Activated CD4-positive, alpha-beta T cell treated with anti-CD3 and anti-CD28 coated beads for 48 hours (primary cell): ENCODE measurements at places on chromosomes 6 and 20.
A peak's percentile ranks its signal among the peaks of the same experiment; 100 is the strongest.

- DNase-seq = no peak
Observed at GRCh38 chr20:64142590-64142989, 21.7 kb upstream of the MYT1 start.

- no peak for DNase-seq
Observed at GRCh38 chr20:10131732-10132345, 86.8 kb upstream of the SNAP25 start.

GRCh38 chr6:40177598-40177997 is 243.3 kb upstream of the MOCS1 start:
- DNase-seq = no peak

- DNase-seq = no peak
Observed at GRCh38 chr6:132526461-132526860, 11.6 kb upstream of the TAAR9 start.

GRCh38 chr6:36651659-36652379 is 26.7 kb upstream of the CDKN1A start:
- DNase-seq = no peak

DNA sequence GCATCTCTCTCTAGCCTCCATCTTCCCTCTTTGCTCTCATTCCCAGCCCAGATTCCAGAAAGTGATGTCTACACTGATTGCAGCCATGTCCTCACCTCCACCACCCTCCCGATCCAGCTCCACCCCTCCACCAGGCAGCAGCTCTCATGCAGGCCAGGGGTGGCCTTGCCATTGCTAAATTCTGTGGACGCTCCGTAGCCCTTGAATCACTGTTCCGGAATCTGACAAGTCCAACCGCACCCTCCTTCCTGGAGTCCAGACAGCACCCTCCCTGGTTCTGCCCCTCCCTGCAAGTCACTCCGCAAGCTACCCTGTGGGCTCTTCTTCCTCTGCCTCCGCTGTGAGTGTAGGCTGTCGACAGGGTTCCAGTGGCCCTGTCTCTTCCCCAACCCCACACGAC is 26.2 kb downstream of the TNXB start:
- DNase-seq = no peak

- no peak for DNase-seq
Observed at GRCh38 chr6:101818051-101818450, 424.5 kb downstream of the GRIK2 start.

DNA sequence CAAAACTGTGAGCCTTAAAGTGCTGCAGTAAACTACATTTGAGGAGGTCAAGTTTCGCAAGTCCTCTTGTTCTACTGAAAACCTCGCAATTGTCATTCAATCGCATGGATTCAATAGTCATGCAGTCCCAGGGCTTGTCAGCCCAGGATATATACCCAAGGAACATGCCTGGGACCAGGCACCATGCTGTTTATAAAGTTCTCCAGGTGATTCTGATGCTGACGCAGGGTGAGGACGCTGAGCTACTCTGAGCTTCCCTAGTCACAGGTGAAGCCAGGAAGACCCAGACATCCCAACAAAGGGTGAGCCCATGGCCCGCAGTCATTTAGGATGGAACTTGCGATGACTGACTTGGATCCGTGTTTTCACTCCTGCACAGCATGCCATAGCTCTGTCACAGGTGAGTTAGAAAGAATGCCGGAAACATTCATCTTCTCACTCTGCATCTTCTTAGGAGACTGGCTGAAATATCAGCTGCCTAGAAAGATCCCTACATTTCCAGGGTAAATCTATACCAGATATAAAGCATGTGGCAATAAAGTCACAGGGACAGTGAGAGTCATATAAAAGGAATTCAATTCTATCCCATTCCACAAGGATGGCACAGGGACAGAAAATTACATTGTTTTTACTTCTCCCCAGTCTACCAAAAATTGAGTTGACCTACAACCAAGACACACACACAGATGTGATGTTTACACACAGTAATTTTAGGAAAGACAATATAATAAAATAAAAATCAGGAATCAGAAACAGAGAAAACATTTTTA is 27.0 kb upstream of the SSTR4 start:
- no peak for DNase-seq

- DNase-seq = no peak
Observed at GRCh38 chr6:12246900-12247299, 43.3 kb upstream of the EDN1 start.

DNA sequence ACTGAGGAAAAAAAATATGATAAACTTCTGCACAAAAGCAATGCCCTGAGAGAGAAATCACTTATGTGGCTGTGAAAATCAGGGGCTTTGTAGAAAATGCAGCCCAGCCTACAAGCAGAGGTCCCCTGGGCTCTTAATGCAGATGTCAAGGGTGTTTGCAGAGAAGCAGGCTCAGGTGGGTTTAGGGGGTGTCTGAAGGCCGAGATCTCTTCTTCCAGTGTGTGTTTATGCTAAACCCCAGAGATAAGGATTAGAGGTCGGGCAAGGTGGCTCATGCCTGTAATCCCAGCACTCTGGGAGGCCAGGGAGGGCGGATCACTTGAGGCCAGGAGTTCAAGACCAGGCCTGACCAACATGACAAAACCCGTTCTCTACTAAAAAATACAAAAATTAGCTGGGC is 78.5 kb downstream of the TMEM242 start:
- no peak for DNase-seq

- DNase-seq = no peak
Observed at GRCh38 chr6:64774881-64775280, 932.1 kb downstream of the EYS start.

DNA sequence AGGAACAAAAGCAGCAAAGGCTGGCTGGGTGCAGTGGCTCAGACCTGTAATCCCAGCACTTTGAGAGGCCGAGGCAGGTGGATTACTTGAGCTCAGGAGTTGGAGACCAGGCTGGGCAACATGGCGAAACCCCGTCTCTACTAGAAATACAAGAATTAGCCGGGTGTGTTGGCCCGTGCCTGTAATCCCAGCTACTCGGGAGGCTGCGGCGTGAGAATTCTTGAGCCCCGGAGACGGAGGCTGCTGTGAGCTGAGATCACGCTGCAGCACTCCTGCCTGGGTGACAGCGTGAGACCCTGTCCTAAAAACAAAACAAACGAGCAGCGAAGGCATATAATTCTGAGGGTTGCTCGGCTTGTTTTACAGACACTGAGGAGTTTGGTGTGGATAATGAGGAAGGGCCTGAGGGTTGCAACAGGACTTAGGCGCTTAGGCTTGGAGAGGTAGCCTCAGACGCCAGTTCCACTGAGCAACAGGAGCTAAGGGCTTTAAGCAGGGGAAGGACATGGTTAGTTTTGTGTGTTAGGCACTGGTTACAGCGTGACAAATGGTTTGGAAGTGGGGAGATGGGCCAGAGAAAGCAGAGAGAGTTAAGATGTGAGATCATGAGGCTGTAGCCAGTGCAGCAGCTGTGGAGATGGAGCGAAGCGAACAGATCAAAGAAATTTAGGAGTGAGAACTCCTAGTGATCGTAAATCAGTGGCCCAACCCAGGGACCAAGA is 1.2 kb downstream of the MYH7B start:
- no peak for DNase-seq

DNA sequence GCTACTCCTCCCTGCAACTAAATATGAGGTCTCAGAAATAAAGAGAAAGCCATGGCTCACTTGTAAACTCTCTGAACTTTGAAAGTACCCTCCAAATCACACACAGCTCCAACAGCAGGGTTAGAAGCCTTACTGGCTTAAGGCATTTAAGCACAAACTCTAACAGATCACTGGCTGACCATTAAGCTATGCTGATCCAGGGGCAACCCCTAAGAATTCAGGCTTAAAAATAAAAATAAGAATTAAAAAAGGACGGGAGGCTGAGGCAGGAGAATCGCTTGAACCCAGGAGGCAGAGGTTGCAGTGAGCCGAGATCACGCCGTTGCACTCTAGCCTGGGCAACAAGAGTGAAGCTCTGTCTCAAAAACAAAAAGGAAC is 21.8 kb downstream of the HLA-E start:
- DNase-seq = no peak

- DNase-seq = no peak
Observed at GRCh38 chr6:156280065-156280464, 497.1 kb upstream of the ARID1B start.

GRCh38 chr6:166045173-166045859 is 122.3 kb downstream of the TBXT start:
- DNase-seq = no peak

GRCh38 chr20:13302647-13303450 is 81.8 kb downstream of the ISM1 start:
- DNase-seq = peak; percentile 68

DNA sequence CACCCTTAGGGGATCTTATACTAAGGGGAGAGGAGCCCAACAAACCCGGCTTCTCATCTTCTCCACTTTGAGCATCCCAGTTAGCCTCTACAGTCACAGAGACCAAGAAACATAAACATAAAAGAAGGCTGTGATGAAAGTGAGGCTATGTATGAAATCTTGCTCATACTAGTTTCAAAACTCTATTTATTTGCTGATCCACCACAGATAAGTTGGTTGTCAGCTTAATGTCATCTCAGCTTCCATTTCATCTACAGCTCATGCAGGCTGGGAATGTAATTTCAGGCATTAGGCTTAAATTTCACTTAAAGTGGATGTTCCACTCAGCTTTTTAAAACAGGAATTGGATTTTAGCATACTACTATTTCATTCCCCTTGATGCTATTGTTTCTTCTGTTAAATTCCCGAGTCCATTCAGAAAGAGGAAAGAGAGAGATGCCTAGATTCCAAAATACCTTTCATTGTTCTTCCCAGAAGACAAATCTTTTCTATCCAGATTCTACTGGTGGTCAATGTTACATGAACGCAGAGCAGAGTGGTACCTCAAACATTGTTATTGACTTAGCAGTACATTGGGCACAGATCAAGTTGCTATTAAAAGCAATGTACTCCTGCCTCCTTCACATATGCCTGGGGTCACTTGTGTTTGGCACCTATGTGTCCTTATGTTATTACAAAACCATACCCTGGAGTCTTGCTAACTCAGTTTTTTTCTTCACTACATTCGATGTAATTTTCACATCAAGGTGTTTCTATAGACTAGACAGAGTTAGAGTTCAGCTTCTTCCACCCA is 149.0 kb downstream of the HACE1 start:
- no peak for DNase-seq

DNA sequence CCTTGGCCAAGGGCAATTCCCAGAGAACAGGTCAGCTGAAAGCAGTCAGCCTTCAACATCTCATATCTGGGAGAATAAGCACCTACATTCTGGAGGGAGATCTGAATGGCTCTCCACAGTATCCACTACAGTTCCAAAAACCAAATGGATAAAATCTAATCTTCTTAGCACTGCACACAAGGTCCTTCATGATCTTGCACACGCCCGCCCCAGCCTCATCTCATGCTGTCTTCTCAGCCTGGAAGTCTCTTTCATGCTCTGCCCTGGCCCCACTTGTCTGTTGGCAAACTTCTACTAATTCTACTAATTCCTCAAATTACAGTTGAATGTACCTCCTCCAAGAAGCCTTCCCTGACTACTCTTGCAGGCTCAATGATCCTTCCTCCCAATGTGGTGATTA is 1.8 kb upstream of the TTBK1 start:
- no peak for DNase-seq

- DNase-seq = no peak
Observed at GRCh38 chr6:142570221-142570671, 268.4 kb downstream of the ADGRG6 start.

DNA sequence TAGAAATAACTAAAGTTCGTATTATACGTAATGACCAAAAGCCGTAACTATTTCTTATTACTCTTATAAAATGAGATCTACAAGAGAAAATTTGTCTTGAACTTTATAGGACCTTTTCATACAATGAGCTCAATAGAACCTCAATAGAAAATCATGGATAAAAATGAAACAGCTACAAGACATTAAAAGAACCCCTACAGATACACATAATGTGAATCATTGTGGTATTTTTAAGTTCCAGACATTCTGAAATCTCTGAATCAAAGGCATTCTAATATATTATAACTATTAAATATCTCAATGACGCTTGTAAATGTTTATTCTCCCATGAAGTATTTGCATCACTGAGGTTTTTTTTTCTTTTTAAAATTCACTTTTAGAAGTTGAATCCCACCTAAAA is 22.2 kb upstream of the POU3F2 start:
- DNase-seq = no peak

GRCh38 chr20:59385038-59385437 is 84.6 kb downstream of the EDN3 start:
- DNase-seq = no peak

DNA sequence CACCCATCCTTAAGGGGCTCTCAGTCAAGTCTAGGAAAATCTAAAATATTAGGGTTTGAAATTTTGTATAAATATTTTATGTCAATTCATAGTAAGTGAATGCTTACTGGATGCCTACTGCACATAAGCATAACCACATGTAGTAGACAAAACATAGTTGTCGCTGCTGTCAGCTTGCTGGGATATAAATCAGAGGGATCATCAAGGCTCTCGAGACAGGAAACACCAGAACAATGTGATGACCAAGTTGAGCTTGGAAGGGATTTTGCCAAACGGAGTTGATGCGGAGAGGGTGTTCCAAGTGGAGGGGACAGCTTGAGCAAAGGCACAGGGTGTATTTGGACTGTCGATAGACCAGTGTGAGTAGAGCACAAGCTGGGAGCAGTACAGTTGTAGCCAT is 105.8 kb upstream of the SUPT3H start:
- no peak for DNase-seq

- no peak for DNase-seq
Observed at GRCh38 chr20:20740541-20740940, 28.1 kb upstream of the RALGAPA2 start.

GRCh38 chr6:121187200-121187832 is 147.0 kb downstream of the TBC1D32 start:
- DNase-seq = no peak

DNA sequence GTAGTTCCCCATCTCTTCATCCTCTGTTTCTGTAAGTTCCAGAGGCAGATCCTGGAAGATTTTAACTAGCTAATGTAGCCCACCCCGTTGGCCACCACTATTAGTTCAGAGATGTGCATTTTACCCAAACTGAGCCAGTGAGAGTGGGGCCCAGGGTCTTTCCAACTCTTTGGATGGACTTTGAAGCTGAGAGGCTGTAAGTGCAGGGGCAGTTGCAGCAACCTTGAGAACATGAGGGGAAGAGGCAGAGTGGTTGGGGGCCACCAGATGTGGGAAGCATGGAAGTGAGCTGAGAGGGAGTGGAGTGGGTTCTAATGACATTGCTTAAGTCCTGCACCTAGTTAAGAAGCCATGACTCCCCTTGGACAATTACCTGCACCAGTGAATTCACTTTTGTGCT is 72.2 kb downstream of the CDH26 start:
- DNase-seq = no peak

- DNase-seq = no peak
Observed at GRCh38 chr20:63703976-63704748, 3.6 kb downstream of the ARFRP1 start.

DNA sequence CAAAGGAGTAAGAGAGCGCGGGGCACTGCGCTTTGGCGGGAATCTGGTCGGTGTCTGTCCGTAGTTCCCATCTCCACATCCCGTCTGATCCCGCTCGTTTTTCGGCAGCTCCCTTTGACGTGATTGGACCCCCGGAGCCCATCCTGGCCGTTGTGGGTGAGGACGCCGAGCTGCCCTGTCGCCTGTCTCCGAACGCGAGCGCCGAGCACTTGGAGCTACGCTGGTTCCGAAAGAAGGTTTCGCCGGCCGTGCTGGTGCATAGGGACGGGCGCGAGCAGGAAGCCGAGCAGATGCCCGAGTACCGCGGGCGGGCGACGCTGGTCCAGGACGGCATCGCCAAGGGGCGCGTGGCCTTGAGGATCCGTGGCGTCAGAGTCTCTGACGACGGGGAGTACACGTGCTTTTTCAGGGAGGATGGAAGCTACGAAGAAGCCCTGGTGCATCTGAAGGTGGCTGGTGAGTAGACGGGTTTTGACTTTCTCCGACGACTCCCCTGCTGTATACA is 1.4 kb downstream of the BTN1A1 start:
- DNase-seq = peak; percentile 53
